ENCODE measurements at places on chromosomes 5 and 9. TPM values are rescaled to one million over a fixed set of nuclear protein-coding genes. Genes with fewer than 3 reads are reported as not detected.

Gene INVS
- polyA plus RNA-seq, result 7.4 TPM

Gene PCDHB15
- 7.3 TPM for polyA plus RNA-seq

Gene TDRD7
- polyA plus RNA-seq, result 8.7 TPM

Gene SLC6A7
- 0.01 TPM for polyA plus RNA-seq

Gene THBS4
- 2.8 TPM for polyA plus RNA-seq

Gene GRXCR2
- polyA plus RNA-seq, result not detected

Gene CCL27
- 0.32 TPM for polyA plus RNA-seq

Gene PPP3R2
- polyA plus RNA-seq, result not detected

Gene FAM169A
- 1.1 TPM for polyA plus RNA-seq

DNA sequence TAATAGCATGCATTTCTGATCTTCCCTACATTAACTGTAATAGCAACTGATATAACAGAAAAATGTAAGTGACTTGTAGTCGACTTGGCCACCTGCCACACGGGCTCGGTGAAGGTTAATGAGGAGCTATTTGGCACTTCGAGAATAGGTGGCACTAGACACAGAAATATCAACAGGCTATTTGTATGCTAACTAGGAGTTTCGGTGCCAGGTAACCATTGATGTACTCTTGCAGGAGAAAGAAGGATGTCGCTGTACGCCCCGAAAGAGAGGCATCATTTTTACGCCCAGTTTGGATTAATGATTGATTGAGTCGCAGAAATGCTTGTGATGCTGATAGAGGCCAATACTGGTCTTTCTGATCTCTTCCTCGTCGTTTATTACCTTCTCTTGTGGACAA lies 516 bp upstream of the DMRT2 start:
- no peak for DNase-seq

DNA sequence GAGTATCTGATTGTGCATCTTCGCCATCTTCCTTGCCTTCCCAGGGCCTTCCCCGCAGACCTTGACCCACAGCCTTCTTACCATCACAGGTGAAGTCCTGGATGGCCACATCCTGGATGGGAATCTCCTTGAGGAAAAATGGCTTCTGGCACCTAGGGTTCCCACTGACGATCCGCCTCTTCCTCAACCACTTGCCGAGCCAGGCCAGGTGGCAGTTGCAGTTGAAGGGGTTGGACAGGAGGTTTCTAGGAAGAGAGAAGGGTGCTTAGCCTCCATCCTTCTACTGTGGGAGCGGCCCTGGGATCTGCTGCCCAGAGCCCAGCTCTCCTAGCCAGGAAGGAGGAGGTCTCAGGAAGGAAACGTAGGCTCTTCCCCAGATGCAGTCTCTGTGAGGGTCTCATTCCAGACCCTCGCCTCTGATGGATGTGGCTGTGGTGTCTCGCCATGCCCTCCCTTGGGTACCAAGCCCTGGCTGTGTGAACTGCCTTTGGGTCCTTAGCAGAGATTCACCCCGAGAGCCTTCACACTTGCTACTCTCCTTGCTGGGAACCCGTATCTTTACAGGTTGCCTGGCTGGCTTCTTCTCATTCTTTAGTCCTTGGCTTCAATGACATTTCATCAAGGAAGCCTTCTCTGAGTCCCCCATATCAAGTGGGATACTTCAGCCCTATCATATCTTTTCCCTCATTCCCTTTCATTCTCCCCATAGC lies 170.4 kb upstream of the PANK3 start:
- DNase-seq, result no peak

- no peak for DNase-seq
These were observed 29.0 kb upstream of the BOD1 start for GRCh38 chr5:173645437-173645807.

DNA sequence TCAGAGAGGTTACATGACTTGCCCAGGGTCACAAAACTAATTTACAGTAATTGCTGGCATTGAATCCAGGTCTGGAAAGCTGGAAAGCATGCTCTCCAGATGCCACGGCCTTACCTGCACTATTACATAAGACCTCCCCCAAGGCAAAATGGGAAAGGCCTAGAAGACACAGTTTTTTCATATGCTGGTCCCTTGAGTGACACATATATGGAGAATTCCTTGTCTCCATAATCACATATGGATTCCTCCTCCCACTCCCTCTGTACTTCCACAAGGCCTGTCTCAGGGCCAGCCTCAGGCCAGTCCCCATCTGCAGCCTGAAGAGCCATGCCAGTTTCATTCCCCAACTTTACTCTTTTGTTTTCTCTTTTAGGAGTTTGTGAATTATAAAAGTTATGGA lies 28.6 kb upstream of the MEIKIN start:
- DNase-seq, result no peak

DNA sequence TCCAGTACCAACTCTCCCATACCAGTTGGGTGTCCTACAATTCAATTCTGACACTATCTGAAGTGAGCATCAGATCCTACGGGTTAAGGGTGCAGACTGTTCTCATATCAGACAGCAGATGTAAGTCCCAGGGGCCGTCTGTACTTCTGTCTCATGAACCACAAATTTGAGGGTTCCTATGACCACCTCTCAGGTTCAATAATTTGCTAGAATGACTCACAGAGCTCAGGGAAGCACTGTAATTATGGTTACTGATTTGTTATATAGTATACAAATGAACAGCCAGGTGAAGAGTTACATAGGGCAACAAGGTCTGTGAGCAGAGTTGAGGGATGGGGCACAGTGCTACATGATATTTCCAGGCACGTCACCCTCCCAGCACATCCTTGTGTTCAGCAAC lies 499.1 kb downstream of the DMAC1 start:
- DNase-seq, result no peak

DNA sequence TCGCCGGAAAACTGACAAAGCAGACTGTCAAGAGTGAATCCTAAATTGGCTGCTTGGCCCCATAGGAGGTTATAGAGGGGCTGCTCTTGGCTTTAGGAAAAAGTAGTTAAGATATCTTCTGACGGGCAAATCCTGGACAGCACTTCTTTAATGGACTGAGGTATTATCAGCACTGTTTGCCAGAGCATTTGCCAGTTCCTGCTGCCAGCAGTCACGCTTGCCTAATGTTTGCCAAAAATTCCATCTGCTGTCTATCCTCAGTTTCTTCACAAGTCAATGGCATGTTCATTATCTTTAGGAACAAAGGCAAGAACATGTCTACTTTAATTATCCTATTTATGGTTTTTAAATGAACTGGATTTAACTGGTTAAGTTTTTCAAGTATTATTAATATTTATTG lies 25.8 kb upstream of the SREK1 start:
- DNase-seq, result no peak

DNA sequence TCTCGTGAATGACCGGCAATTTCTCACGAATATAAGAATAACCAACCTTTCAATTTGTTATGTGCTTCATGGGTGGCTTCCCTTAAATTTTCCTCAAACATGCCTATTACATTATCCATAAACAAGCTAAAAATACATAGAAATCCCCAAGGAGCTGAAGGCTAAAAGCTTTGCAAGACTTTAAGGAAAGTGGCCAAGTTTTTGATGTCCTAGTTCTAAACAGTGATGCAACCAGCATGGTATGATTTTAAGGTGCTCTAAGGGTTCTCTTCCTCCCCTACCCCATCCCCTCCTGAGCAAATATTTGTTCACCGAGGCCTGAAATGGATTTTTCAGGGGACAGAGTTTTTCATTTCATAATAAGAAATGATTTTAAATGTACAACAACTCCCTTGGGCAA lies 79.8 kb downstream of the RGS7BP start:
- no peak for DNase-seq

- DNase-seq, result no peak
These were observed 33.8 kb upstream of the COL15A1 start for GRCh38 chr9:98909935-98910334.

DNA sequence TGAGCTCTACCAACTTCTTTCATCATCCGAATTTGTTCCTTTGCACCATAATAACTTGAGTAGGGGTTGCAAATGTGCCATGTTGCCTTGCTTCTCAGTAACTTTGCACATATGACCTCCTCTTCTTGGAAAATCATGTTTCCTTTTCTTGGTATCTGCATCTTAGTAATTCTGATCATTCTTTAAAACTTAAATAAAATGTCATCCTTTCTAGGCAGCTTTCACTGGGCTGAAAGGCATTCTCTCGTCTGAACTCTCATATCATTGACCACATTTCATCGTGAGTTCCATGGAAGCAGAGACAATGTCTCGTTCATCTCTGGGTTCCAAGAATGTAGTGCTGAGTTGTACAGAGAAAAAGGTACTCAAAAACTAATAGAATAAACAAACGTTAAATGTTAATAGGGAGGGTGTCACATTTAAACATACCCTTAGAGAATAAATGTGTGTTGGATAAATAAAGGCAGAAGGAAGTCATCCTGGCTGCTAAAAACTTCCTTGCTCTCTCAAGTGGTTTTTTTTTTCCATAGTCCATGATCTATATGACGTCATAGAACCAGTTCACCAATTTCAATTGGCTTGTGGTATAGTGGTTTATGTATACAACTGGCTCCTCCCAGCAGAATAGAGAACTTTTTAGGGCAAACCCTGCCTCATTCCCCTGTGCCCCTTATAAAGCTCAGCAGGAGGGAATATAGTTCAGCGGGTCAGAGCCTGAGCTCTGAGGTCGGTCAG lies 218.1 kb upstream of the TRIM32 start:
- no peak for DNase-seq

DNA sequence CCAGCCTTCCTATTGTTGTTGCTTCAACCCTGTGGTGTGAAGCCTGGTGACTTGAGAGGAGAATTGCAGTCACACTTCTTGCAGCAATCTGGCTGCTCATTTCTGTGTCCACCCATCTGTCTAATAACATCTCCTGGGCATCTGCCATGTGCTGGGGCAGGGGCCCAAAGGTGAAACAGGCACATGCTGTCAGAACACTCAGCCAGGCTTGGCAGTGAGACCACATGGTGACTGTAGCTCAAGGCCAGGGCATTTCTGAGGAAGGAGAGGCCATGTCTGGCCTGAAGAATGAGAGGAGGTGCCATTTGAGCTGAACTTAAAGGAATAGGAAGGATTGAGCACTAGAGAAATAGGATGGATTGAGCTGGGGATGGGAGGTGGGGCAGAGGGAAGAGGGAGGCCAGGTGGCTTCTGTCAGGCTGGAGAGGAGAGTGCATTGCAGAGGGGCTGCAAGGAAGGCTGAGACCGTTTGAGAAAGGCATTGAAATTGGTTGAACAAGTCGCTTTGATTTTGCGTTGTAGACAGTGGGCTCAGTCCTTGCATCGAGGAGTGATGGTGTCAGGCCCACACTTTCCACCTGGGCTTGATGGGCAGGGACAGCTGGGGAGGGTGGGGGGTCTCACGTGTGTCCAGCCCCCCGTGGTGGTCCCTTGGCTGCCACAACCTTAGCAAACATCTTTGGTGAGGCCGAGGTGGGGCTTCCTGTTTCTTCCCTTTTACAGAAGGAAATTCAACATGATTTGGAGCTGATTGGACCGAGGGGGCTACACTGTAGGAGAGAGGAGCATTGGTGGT lies 222.4 kb downstream of the CACNA1B start:
- DNase-seq, result no peak

GRCh38 chr9:98974554-98974953 lies 30.8 kb downstream of the COL15A1 start:
- DNase-seq, result no peak

DNA sequence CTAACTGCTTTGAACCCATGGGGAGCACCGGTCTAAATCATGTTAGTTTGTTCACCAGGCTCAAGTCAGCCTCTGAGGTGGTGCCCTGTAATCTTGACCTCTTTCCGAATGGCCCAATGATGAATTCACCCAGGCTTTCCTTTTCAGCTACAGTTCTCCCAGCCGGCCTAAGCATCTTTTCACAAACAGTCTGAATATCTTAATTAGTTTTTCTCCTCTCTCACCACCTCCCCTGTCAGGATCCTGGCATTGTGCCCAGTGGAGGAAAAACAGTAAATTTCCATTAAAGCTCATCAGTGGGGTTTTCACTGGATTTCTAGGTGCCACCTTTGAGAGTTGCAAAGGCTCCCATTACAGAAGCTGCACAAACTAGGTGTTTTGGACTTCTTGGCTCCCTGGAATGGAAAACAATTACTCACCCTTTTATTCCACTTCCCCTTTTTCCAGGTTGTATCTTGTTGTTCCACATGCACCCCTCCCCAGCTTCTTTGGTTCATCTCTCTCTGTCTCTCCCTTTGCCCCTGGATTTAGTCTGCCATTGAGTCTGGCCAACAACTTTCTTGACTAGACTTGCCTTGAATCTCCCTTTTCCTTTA lies 69.4 kb upstream of the ADAMTSL1 start:
- no peak for DNase-seq

- no peak for DNase-seq
These were observed 16.2 kb upstream of the MED10 start for GRCh38 chr5:6394429-6395101.

GRCh38 chr9:92298036-92298435 lies 4.5 kb upstream of the IARS1 start:
- DNase-seq, result no peak

- no peak for DNase-seq
These were observed 124.5 kb upstream of the NFIB start for GRCh38 chr9:14438232-14439021.

GRCh38 chr9:36779582-36779981 lies 206.9 kb downstream of the MELK start:
- no peak for DNase-seq

DNA sequence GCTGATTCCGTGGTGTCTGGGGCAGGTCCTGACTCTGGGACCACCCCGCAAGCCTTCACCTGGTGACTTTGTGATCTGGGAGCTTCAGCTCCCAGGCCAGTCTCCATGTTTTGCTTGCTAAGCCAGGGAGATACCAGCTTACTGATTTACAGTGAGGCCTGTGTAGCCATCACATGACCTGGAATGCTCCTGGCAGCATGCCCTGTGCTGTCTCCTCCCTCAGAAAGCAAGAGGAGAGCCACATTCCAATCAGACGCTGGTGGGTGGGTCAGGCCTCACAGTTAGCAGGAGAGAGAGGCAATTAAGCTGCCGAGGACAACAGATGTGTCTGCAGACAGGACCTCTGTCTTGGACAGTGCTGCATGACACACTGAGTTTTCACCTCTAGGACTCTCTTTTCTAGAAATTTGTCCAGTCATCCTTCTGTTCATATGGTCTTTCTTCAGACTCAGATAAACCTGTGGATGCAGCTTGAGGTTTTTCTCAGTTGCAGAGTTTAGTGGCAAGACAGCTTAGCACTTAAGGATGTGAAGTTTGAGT lies 24.4 kb upstream of the GRPEL2 start:
- peak; percentile 88 for DNase-seq

Measured in urinary bladder (tissue), 4 donors.